ENCODE measurements at places on chromosomes 5 and 9.

DNA sequence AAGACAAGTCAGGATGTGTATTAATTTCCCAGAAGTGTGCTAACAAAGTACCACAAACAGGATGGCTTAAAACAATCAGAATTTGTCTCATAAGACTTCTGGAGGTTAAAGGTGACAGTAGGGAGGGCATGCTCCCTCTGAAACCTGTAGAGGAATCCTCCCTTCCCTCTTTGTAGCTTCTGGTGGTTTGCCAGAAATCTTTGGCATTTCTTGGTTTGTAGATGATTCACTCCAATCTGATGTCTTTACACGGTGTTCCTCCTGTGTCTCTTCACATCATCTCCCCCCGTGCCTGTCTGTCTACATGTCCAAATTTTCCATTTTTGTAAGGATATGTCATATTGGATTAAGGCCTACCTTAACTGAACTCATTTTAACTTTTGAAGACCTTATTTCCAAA lies 471.5 kb downstream of the ZNF608 start:
- no peak for DNase-seq

DNA sequence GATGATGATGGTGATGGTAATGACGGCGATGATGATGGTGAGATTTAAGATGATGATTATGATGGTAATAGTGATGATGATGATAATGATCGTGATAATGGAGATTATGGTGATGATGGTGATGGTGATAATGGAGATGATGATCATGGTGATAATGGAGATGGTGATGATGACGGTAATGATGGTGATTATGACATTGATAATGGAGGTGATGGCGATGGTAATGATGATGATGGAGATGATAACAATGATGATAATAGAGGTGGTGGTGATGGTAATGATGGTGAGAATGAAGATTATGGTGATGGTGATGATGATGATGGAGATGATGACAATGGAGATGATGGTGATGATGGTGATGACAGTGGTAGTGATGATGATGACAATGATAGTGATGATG lies 69.7 kb downstream of the MED10 start:
- DNase-seq, result no peak

DNA sequence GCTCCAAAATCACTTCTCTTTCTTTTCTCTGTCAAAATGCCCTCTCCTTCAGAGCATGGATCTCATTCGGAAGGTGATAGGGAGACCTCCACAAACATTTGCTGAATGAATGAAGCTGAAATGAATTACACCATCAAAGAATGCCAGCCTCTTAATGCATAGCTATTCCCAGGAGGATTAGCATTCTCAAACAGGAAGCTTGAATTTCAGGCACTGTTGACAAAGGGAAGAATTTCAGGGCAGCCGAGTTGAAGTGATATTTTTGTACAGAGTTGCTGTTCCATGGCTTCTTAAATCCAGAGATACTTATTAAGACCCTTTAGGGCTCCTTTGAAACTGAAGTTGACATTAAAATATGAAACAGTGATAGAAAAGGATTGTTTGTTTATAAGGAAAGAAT lies 18.8 kb downstream of the HBEGF start:
- no peak for DNase-seq

DNA sequence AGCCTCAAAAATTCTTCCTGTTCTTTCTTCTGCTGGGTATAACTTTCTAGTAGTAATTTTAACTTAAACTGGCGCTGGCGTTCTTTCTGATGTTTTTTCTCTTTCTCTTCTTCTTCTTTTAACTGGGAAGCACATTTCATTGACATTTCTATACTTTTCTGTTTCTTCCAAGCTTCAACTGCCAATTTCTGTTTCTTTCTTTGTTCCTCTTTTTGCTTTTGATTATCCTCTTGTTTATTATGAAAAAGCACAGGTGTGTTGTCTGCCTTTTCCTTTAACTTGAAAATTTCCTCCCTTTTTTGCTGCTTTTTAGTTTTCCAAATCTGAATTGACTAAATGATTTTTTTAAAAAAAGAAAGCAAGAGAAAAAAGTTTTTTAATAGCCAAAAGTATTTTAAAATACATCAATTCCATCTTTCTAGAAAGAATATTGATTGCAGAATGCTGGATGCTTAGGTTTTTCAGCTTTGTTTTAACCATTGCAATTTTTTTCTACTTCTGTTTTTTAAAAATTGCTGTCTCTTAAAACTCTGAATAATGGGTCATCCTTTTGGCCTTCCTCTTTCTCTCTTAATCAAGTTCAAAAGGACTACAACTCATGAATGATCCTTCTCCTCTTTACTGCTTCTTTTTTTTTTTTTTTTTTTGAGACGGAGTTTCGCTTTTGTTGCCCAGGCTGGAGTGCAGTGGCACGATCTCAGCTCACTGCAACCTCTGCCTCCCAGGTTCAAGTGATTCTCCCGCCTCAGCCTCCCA lies 8.8 kb upstream of the PGGT1B start:
- no peak for DNase-seq

GRCh38 chr5:168898247-168898911 lies 319.2 kb upstream of the PANK3 start:
- DNase-seq, result no peak

DNA sequence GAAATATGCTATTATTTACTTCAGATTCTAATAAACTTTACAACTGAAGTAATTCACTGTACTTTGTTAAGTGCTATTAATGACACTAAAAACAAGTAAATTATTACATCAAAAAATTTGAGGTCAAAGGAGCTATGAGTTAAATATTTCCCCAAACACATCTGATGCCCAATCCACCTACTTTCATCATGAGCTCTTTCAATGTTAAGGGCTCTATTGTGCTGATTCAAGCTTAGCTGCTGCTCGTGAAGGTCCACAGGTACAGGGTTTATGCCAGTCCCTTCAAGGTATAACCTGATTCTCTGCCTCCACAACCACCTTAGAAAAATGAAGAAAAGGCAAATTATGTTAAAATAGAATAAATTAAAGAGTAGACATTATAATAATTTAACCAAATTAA lies 24.2 kb downstream of the NADK2 start:
- no peak for DNase-seq

- no peak for DNase-seq
Observed at GRCh38 chr5:172700365-172701290, 59.6 kb downstream of the NEURL1B start.

- peak; percentile 23 for DNase-seq
Observed at GRCh38 chr9:23826120-23826629, at the start of gene ELAVL2. Gene ELAVL2 (minus strand): TSS chr9:23826240. CDS start chr9:23762234, 64,006 bp downstream.

GRCh38 chr9:128523199-128523925 lies 18.8 kb downstream of the GLE1 start:
- no peak for DNase-seq

DNA sequence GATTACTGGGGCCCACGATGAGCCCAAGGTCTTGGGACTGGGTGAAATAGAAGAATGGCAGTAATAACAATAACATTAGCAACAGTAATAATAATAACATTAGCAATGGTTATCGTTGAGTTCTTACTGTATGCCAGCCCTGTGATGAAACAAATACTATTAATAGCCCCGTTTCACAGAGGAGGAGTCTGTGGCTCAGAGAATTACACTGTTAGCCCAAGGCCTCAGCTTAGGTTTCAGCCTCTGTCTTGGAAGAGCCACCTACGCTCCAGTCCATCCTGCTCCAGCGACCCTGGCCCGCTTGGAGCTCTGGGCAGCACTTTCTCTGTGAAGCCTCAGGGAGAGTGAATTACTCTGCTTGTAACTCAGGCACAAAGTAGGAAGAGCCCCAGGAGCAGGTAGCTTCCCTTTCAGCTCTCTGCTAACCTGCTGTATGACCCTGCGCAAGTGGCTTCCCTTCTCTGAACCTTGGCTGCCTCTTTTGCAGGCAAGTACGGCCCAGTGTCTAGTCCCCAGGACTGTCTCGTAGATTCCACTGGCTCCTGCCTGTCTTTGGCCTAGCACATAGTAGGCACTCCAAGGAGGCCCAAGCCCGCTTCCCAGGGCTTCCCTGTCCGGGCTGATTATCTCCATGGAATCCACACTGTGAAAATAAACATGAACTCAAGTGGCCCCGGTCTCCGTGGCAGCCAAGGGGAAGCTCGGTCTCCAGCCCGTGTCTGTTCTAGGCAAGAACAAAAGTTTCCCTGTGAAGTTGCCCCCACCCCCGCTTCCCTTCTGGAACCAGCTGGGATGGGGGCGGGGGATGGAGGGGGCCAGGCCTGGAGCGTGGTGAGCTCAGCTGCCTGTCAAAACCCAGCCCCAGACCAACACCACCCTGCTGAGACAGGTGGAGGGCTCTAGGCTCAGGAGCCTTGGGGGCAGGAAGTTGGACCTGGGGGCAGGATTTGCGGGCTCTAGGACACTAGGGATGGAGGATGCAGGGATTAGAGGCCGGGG lies 26.2 kb upstream of the LMX1B start:
- DNase-seq, result no peak

GRCh38 chr9:27451207-27451797 lies 72.8 kb upstream of the IFNK start:
- no peak for DNase-seq

DNA sequence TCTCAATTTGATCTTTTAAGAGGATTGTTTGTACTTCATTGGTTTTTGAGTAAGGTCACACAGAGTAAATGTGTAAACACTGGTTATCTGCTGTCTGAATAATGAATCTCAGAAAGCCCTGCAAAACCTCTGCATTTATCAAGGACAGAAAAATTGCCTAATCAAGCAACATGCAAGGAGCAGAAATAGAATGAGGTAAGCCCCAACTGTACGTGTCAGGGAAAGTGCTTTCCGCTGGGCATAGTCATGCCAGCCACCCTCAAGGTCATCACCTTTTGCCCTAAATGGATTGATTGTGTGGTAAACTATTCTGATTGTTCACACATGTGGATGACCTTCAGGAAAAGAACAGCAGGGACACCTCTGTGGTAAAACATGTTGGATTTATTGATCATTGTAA lies 376.9 kb upstream of the KCNN2 start:
- DNase-seq, result no peak

DNA sequence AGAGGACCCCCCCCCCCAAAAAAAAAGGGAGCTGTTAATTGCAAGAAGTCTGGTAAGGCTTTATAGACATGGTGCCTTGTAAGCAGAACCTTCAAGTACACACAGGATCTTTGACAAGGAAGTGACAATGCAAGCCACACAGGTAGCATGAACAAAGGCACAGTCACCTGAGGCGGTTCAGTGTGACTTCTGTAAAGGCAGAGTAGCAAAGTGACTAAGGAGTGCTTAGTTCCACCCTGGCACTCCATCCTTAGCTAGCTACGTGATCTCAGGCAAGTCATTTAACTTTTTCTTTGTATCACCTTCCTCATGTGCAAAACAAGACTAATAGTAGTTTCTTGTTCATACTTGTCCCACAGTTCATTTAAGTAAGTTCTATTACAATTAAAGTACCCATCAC lies 282.0 kb downstream of the PRELID2 start:
- no peak for DNase-seq

DNA sequence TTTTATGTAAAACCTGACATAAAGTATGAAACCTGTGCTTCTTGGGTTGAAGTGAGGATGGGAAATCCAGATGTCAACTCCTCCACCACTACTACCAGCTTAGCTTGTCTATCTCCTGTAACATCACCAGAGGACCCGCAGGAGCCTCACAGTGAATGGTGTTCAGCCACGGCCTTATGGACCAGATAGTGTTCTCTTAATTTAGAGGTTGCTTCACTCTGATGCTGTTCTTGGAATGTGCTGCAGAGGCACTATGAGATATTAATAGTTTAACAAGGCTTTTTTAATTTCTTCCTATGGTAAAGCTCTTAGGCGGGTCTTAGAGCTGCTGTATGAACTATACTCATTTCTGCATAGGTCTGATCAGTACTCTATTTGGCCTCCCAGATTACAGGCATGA lies 27.9 kb downstream of the NFX1 start:
- no peak for DNase-seq

GRCh38 chr5:174140452-174141020 lies 95.0 kb downstream of the NSG2 start:
- no peak for DNase-seq

DNA sequence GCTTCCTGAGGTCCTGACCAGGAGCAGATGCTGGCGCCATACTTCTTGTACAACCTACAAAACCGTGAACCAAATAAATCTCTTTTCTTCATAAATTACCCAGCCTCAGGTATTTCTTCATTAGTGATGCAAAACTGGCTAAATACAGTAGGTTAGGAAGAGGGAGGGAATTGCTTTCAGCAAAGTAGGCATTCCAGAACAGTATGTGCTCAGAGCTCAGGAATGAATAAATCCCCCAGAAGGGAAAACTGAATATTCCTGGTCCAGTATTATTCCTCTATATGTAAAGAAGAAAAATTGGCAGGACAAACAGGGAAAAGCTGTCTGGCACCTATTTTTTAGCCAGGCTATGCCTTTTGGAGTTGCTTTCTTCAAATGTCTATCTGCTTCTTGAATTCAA lies 577.1 kb downstream of the PSAT1 start:
- no peak for DNase-seq

- no peak for DNase-seq
Observed at GRCh38 chr9:91341258-91341746, 20.4 kb downstream of the AUH start.

- DNase-seq, result peak; percentile 43
Observed at GRCh38 chr9:137138058-137138721, 764 bp upstream of the GRIN1 start.
